SHP77 treated with DMSO at 0.1 percent for 48 hours (cell line): ENCODE measurements at places on chromosomes 2 and 18.

- DNase-seq = no peak
Observed at GRCh38 chr2:223104336-223105132, 52.5 kb downstream of the KCNE4 start.

- DNase-seq = no peak
Observed at GRCh38 chr2:96747061-96747617, 7.3 kb upstream of the LMAN2L start.

GRCh38 chr2:130353291-130354138 is 2.3 kb upstream of the PTPN18 start:
- peak; percentile 17 for DNase-seq

DNA sequence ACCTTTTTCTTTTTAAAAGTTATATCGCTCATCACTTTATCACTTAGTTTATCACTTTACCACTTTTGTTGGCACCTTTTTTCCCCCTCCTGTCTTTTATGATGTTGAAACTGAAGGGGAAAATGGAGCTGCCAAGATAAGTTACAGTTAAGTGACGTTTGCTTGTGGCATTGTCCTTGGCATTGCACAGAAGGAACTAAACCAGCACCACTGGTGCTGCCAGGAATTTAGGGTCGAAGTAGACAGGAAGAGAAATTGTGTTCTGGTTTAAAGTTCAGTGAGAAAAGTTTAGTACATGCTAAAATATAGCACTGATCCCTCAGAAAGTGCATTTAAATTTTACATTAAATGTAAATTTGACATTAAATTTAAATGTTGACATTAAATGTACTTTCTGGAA is 49.9 kb downstream of the MYO1B start:
- no peak for DNase-seq

GRCh38 chr2:138182250-138182936 is 218.1 kb downstream of the HNMT start:
- no peak for DNase-seq

GRCh38 chr2:45172142-45172541 is 162.9 kb upstream of the SIX2 start:
- DNase-seq = no peak

DNA sequence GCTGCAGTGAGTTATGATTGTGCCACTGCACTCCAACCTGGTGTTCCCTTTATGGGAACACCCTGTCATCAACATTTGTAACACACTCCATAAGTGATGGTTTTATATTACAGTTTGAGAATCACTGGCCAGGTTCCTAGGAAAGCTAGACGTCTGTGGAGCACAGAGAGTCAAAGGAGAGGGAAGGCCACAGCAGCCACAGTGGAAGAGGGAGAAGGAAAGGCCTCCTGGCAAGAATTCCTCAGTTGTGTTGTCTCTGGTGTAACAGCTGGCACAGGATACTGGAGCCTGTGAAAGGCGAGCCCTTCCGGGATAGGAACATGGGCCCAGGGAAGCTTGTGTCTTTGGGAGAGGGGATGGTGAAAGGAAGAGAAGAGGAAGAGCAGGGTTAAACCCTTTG is 360.5 kb upstream of the PIK3C3 start:
- DNase-seq = no peak

- no peak for DNase-seq
Observed at GRCh38 chr2:70133491-70134322, 46.4 kb downstream of the PCBP1 start.

DNA sequence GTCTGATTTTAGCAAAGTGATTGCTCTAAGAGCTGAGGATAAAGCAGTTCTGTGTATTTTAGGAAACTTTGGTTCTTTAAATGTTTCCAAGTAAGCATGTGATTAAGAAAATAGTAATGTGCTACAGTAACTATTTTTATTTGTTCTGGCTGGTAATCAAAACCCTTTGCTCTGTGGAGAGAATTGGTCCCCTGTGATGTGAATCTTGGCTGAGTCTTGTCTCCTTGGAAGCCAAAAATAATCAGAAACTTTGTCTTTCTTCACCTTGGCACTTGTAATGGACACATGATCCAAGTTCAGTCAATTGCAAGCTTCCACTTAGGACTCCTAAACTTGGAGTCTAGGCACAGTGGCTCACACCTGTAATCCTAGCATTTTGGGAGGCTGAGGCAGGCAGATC is 422.7 kb upstream of the CDH20 start:
- DNase-seq = no peak

DNA sequence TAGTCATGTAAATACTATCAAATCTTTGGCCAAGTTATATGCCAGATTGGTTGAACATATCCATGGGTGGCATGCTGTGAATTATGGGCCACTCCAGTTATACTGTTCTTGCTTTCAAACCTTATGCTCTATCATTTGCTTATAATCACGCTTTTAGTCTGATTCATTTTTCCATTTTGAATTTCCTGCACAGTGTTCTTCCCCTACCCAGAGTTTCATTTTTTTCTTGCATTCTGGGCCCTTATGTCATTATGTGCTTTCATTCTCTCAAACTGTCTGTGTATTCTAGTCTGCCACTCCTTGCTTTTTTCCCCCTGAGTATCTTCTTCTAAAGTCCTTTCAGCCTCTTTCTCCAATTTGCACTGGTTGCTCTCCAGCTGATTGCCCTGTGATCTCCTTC is 364.1 kb downstream of the ARHGAP15 start:
- no peak for DNase-seq

DNA sequence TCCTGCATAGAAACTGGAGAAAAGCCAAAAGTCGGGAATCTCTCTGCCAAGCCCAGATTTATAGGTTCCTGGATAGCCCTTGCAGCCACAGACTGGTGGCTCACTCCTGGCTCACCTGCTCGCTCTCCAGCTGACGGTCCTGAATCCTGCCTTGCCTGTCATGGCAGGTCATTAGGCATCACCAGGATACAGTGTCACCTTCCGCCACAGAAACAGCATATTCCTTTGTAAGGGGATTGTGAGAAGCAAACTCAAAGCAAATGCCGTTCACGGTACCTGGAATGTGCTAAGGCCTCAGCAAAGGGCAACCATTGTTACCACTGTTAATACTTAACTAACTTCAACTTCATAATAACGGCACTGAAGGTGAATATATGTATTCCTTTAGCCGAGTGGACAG is 57.1 kb upstream of the GPR45 start:
- DNase-seq = no peak

- DNase-seq = no peak
Observed at GRCh38 chr2:202387608-202388342, 11.6 kb downstream of the BMPR2 start.

- no peak for DNase-seq
Observed at GRCh38 chr2:6748406-6749067, 117.2 kb downstream of the CMPK2 start.

DNA sequence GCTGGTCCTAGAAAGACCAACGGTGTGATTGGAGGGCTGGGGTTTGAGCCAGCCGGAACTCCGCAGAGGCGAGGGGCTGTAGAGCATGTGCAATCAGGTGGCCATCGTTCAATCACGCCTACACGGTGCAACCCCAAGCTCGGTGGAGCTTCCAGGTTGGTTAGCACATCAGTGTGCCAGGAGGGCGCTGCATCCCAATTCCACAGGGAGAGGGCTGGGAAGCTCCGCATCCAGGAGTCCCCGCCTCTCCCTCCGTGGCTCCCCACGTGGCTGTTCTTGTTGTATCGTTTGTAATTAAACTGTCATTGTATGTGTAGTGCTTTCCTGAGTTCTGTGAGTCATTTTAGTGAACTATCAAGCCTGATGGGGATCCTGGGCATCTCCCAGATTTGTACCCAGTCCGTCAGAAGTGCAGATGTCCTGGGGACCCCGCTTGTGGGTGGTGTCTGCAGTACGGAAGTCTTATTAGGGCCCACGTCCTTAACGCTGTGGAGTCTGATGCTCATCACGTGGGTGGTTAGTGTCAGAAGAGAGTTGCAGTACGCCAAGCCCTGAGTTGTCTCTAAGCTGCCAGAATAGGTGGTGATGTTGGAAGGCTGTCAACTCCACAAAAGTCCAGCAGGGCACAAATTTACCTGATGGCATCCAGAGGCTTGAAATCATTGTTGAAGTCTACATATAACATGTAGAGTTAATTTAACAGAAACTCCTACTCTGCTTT is 20.6 kb upstream of the AMMECR1L start:
- DNase-seq = no peak

DNA sequence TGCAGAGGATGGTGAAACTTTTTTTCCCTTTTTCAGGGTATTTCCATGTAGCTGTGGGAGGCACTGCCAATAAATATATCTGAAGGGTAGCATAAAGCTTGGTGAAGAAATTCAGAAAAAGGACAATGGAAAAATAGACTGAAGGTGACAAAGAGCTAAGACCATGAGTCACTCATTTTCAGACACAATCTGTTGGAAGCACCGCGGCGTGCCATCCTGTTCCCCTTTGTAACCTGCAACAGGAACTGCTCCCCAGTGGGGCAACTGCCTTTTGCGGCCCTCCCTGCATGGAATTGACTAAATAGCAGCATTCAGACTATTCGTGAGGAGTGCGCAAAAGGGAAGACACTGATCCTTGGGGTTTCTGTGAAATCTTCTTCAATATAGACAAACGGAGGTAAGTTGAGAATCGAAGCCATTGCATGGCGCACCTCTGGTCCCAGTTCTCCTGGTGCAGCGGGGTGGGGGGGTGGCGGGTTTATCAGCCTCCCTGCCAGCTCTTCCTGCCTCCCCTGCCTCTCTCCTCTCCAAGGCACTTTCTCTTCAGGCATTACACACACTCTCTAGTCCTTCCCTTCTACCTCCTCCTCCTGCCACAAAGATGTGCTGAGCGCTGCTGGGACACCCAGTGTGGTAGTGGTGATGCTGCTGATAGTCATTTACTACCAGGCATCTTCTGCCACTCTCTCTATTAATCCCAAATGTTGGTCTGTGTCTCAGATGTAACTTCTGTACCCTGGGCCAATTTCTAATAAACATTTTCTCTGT is 126.2 kb upstream of the TMEM200C start:
- DNase-seq = no peak

GRCh38 chr18:79497638-79498081 is 101.9 kb downstream of the NFATC1 start:
- DNase-seq = no peak

DNA sequence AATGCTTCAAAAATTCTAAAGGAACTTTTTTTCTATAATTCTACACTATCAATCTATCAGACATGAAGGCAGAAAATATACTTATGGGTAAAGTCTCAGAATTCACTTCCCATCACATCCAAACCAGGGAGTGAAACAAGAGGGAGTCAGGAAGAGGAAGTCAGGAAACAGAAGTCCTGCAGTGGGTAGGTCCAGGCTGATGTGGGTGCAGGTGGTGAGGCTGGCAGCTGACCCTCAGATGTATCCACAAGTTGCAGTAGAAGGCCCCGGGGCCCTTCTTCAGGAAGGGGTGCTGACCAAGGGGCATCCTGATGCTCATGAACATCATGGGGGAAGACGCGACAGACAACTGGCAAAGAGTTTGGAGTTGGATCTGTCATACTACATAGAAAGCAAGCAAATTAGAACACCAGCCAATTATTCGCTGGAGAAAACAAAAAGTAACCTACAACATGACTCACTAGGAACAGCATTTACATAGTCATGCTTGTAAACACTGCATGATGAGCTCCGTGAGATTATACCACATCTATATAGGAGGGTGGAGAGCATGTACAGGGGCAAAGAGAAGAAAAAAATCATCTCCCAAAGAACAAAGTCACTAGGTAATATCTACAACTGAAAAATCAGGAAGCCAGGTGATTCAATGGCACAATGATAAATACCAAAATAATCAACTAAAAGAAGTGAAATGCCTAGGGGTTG is 4.2 kb downstream of the UXS1 start:
- no peak for DNase-seq

DNA sequence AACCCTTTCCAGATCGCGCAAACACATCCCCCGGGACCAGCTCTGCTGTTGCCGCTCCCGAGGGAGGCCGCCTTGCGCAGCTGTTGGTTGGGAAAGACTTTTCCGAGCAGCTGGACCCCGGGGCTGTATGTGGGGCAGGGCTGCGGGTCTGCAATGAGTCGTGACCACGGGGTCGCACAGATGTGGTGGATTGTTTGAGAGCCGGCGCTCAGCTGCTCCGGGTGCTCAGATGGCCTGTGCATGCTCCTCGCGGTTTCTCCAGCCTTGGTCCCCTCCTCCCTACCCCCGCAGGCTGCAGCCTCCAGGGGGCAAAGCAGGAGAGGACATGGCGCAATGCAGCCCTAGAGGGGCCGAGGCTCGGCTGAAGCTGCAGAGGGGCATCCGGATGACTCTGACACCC is 105.2 kb upstream of the OTOS start:
- DNase-seq = no peak

- DNase-seq = no peak
Observed at GRCh38 chr18:63342206-63342605, 22.6 kb upstream of the BCL2 start.

- peak; percentile 0 for DNase-seq
Observed at GRCh38 chr2:142989273-142990204, 112.1 kb downstream of the KYNU start.

GRCh38 chr2:196925768-196926561 is 542 bp downstream of the PGAP1 start:
- DNase-seq = peak; percentile 71

- no peak for DNase-seq
Observed at GRCh38 chr18:42165922-42166513, 211.0 kb downstream of the PIK3C3 start.

GRCh38 chr18:834082-834720 is 22.2 kb upstream of the YES1 start:
- DNase-seq = no peak

GRCh38 chr2:140454717-140455116 is 1674.5 kb upstream of the NXPH2 start:
- no peak for DNase-seq

DNA sequence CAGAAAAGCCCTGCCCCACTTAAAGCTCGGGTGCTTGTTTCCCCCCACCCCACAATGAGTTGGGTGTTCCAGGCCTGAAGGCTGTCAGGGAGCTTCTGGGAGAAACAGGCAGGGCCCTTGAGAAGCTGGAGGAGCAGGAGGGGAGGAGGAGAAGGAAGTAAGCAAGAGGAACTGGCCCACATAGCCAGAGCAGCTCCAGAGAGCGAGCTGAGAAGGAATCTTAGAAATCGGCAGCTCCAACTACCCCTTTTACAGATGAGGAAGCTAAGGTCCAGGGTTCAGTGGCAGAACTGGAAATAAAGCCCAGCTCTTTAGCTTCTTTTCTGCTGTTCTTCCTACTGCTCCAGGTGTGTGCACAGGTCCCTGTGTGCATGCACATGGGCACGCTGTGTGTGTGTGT is 12.7 kb upstream of the KCNK3 start:
- no peak for DNase-seq

DNA sequence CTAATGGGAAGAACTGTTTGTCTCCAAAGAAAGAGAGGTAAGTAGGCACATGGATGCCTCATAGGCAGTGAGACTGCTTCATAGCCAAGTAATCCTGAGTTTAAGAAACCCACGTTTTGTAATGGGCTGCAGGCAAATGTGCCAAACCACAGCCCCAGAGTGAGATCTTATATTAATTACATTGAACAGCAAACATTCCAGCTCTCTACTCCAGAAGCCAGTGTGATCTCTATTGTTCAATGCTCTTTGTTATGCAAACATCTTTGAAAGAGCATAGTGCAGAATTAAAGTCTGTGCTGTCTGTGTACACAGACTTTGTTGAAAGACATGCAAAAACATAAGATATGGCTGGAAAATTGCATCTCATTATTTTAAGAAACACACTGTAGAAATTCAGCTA is 720.8 kb upstream of the REG3G start:
- no peak for DNase-seq
